ENCODE measurements at places on chromosomes 2 and 18.
A peak's percentile ranks its signal among the peaks of the same experiment; 100 is the strongest.

- no peaks in the 10 kb centered on the region for H3K36me3 ChIP-seq
- H3K27me3 ChIP-seq: peaks cover 14% of the 10 kb centered on the region
- H3K4me1 ChIP-seq: peaks cover 1% of the 10 kb centered on the region
- H3K4me3 ChIP-seq: no peak overlapping the region
These were observed 38.0 kb upstream of the EPAS1 start for GRCh38 chr2:46258937-46259776.

DNA sequence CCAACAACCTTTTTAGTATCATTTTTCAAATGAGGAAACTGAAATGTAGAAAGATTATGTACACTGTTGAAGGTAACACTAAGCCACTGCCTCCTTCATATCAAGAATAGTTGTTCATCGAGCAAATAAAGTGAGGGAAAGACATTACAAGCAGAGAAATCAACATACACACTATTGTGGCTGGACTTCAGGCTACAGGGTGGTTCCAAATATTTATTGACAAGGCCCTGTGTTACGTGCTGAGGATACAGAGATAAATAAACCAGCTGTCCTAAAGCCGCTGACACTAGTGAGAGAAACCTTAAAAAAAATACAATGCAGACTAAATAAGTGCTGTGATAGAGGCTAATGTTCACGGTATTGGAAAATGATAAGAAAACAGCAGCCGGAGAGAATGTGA, 1.9 kb upstream of the LNPK start:
- H3K27ac ChIP-seq: no peak overlapping the region
- no peaks in the 10 kb centered on the region for H3K4me1 ChIP-seq
- no peak overlapping the region for H3K4me3 ChIP-seq
- no peaks in the 10 kb centered on the region for H3K27me3 ChIP-seq

GRCh38 chr2:74391209-74391579, 11.1 kb upstream of the DCTN1 start:
- H3K27me3 ChIP-seq: peaks cover 3% of the 10 kb centered on the region
- H3K4me3 ChIP-seq: peak overlapping the region; percentile 83
- DNase-seq: peak; percentile 22
- no peaks in the 10 kb centered on the region for H3K36me3 ChIP-seq
- H3K4me1 ChIP-seq: peaks cover 9% of the 10 kb centered on the region
- peak overlapping the region; percentile 95 for H3K27ac ChIP-seq

DNA sequence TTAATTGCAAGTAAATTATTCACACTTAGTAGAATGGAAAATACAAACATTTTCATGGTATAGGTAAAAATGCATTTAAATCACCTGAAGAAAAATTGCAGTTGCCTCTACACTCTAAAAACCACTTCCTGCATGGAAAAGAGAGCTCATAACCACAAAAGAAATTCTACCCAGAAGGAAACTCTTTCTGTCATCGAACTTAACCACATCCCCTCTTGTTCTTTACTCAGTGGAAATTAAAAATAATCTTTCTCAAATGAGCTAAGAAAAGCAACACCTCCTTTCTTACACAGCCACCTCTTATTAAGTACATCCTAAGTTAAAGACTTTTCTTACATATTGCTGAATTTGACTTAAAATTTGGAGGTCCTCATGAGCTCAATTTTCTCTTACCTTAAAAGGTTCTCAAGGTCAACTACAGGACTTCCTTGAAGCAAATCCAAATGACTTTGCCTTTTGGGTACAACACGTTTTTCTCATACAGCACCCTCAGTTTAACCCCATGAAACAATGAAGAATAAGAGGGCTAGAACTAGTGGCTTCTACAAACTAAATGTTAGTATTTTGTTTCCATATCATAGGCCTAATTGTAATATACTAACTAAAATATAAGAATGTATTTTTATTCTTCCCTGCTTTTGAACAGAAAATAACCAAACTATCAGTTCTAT, 109.1 kb upstream of the CRIM1 start:
- DNase-seq: no peak
- H3K36me3 ChIP-seq: no peaks in the 10 kb centered on the region
- H3K27ac ChIP-seq: no peak overlapping the region
- no peaks in the 10 kb centered on the region for H3K4me1 ChIP-seq
- peaks cover 2% of the 10 kb centered on the region for H3K27me3 ChIP-seq

- H3K27me3 ChIP-seq: no peaks in the 10 kb centered on the region
- H3K27ac ChIP-seq: peak overlapping the region; percentile 83
- H3K4me3 ChIP-seq: peak overlapping the region; percentile 62
- H3K4me1 ChIP-seq: peaks cover 6% of the 10 kb centered on the region
- H3K36me3 ChIP-seq: peaks cover 2% of the 10 kb centered on the region
- DNase-seq: no peak
These were observed 532 bp upstream of the COL3A1 start for GRCh38 chr2:188973641-188974040.

DNA sequence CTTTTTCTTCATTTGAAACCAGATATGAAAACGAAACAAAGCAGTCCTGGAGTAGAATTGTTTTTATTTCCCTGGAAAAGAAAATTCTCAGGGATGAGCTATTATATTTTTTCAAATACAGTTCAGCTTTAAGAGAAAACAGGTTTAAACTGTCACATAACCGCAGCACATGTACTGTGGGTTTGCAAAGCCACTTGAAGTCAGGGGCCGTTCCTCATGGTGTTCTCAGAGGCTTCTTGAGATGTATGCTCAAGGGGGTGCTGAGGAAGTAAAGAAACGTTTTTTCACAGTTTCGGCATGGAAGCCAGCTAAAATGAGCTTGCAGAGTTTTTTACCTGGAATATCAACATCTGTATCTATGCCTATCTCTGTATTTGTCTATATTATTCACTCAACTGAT, 225.3 kb downstream of the MC4R start:
- H3K4me1 ChIP-seq: no peaks in the 10 kb centered on the region
- no peaks in the 10 kb centered on the region for H3K36me3 ChIP-seq
- H3K27ac ChIP-seq: no peak overlapping the region

DNA sequence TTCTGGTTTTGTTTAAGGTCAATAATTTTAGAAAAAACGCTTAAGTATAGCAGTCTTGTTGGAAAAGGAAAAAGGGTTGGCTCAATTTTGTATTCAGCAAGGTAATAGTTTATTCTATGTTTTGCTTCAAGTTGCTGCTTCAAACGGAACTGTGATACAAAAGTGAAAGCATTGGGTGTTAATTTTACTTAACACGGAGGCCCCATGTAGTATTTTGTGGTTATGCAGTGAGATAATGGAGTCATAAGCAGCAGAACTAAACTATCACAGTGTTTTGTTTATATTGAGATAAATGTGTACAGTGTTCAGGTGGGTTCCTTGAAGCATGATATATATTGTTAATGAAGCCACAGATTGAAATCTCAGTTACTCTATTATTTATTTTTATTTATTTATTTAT, 67.0 kb upstream of the LYPD6B start:
- no peak for DNase-seq
- H3K27ac ChIP-seq: no peak overlapping the region
- no peaks in the 10 kb centered on the region for H3K36me3 ChIP-seq
- H3K4me3 ChIP-seq: no peak overlapping the region

DNA sequence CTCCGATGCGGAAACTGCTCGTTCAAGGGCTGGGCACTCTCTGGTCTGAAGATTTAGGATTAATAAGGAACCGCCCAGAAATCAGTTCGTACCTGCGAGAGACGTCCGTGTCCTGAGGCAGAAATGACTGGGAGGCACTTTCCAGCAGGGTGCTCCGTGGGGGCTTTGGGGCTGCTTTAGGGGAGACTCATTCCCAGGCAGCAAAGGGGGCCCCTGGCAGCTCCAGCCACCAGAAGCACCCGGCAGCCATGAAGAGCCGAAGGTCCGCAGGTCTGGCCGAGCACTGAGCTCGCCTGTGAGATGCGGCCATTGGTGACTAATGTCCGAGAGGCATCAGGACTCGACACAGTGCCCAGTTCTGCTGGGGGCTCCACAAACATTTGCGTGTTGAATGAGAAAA, 20.9 kb downstream of the KCNG2 start:
- H3K4me3 ChIP-seq: no peak overlapping the region
- DNase-seq: no peak
- no peaks in the 10 kb centered on the region for H3K36me3 ChIP-seq
- H3K27ac ChIP-seq: no peak overlapping the region

DNA sequence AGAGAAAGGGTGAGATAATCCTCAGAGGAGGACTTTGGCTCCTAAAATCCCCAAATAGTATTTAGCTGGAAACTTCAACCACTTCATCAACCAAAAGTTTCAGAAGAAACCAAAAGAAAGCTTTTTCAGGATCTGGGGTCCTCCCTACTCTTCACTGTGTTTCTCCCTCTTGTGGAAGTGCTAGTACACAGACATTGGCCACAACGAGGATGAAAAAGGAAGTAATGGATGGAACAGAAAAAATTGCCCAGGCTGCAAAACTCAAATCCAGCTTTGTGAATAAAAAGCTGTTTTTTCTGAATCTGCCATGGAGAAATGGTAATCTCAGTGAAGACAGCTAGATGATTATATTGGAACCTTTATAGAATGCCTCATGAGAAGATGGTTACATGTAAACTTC, 4.0 kb downstream of the PID1 start:
- DNase-seq: no peak
- H3K36me3 ChIP-seq: no peaks in the 10 kb centered on the region
- no peaks in the 10 kb centered on the region for H3K4me1 ChIP-seq
- H3K27me3 ChIP-seq: no peaks in the 10 kb centered on the region
- H3K27ac ChIP-seq: no peak overlapping the region

DNA sequence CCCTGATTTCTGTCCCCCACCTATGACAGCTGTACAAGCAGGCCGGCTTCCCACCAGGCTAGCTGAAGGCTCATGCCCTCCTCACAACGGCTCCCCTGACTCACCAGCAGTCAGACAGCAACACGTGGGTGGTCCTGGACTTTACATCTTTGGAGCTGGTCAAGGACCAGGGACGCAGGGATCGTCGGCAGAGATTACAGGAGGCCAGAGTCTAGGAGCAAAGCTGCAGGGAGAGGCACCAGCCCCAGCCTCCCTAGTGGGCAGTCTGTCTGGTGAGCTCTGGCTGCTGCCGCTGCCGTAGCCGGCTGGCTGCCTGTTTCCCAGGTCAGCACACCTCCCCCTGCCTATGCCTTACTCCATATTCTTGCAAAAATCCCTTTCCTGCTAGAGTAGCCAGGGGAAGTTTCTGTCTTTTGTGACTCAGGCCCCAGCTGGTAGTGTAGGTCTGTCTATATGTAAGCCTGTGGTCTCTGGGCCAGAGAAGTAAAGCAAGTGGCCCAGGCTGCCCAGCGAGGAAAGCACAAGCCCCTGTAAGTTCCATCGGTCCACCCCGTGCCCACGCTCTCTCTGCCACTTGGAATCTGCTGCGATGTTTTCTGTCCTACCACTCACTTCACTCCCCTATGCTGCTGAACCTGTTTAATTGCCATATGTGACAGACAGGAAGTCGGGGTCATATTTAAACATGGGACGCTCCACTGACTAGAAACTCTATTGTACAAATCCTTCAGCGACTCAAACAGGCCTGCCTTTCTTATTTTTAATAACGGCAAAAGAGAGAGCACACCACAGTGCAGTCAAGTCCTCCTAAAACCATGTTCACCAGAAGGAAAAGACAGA, 2.4 kb upstream of the ARHGEF4 start:
- H3K4me3 ChIP-seq: no peak overlapping the region
- no peaks in the 10 kb centered on the region for H3K36me3 ChIP-seq
- H3K4me1 ChIP-seq: no peaks in the 10 kb centered on the region
- H3K27me3 ChIP-seq: peaks cover 23% of the 10 kb centered on the region
- no peak overlapping the region for H3K27ac ChIP-seq

GRCh38 chr2:79138385-79138784, 18.1 kb downstream of the REG1A start:
- no peaks in the 10 kb centered on the region for H3K36me3 ChIP-seq
- no peak overlapping the region for H3K4me3 ChIP-seq
- no peaks in the 10 kb centered on the region for H3K27me3 ChIP-seq
- H3K27ac ChIP-seq: no peak overlapping the region
- H3K4me1 ChIP-seq: no peaks in the 10 kb centered on the region
- DNase-seq: no peak

DNA sequence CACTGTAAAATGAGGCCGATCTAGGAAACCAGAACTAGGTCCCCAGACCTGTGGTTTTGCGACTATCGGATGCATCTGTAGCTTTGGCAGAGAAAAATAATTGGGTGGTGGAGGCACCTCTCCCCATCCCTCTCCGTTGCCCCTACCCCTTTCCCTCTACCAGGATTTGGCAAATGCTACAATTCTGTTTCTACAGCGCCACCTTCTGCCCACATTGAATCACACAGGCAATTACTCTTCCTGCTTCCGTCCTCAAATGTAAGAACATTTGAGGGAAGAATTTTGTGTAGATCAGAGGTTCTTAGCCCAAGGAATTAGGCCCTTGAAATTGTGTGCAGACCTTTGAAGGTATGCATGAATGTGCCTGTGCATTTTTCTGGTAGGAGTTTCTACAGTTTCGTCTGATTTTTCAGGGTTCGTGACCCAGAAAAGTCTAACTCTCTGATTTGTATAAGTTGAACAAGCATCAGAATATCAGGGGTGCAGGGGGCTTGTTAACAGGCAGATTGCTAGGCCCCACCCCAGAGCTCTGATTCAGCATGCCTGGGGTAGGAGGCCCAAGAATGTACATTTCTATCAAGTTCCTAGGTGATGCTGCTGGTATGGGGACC, 11.2 kb downstream of the ATP6V1B1 start:
- H3K4me3 ChIP-seq: no peak overlapping the region
- H3K4me1 ChIP-seq: peaks cover 4% of the 10 kb centered on the region
- H3K36me3 ChIP-seq: no peaks in the 10 kb centered on the region
- DNase-seq: peak; percentile 60
- no peaks in the 10 kb centered on the region for H3K27me3 ChIP-seq

DNA sequence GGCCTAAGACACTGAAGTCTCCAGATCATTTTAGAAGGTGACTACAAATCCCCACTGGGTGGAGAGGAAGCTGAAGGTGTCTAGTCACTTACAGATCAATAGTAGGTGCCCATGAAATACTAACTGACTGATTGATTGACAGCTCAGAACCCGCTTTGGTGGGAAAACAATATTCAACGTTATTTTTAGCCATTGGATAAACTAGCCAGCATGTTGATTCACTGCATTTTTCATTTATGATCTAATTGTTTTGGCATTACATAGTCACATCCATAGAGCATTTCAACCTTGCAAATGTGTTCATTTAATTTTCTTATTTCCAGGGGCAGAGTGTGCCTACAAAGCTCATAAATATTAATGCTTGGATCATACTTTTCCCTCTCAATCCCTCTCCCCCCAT, 162.3 kb downstream of the MREG start:
- H3K36me3 ChIP-seq: no peaks in the 10 kb centered on the region
- no peak overlapping the region for H3K4me3 ChIP-seq
- DNase-seq: peak; percentile 69
- peaks cover 11% of the 10 kb centered on the region for H3K4me1 ChIP-seq
- H3K27me3 ChIP-seq: no peaks in the 10 kb centered on the region

DNA sequence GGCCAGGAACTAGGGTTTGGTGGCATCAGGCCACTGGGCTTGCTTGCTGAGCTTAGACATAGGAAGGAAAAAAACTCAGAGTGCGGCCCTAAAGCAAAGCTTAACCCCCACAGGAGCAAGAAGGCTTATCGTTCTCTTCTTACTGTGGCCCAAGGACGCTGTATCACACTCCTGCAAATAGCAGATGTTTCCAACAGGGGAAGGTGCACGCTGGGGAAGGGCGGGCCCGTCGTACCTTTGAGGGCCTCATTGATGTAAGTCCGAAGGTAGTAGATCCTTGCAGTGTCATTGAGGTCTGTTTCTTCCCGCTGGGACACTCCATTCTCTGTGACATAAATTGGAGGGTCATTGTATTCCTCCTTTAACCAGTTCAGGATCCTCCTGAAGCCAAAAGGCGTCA, 46.6 kb downstream of the LCT start:
- DNase-seq: no peak
- H3K27me3 ChIP-seq: no peaks in the 10 kb centered on the region
- H3K27ac ChIP-seq: no peak overlapping the region
- H3K4me3 ChIP-seq: no peak overlapping the region
- peaks cover 13% of the 10 kb centered on the region for H3K4me1 ChIP-seq

- no peak for DNase-seq
- H3K27ac ChIP-seq: no peak overlapping the region
- no peaks in the 10 kb centered on the region for H3K4me1 ChIP-seq
- no peak overlapping the region for H3K4me3 ChIP-seq
These were observed 78.5 kb downstream of the RBM43 start for GRCh38 chr2:151182899-151183809.

Measured in IMR-90 (cell line).